ENCODE measurements at places on chromosomes 11 and 22.

GRCh38 chr22:30523646-30524489 lies 18.4 kb upstream of the SEC14L4 start:
- DNase-seq, result no peak
- H3K4me1 ChIP-seq, result no peaks in the 10 kb centered on the region
- no peak overlapping the region for H3K4me3 ChIP-seq

DNA sequence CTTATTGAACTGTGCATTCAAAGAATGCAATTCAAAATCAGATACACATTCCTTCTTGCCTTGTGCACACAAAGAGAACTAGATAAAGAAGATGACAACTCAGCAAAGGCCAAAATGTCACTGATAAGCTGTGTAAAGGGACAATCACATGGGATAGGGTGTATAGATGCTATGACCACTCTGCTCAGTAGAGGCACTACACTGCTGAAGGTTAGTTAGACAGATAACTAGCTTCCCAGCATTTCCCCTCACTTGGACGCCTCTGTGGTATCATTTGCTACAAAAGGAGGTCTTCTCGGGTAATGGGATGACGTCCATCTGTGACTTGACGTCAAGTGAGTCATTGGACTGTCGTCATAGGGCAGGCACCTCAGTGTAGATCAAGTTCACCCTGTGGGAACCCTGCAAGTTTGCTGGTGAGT lies 424.9 kb upstream of the CCDC90B start:
- peaks cover 3% of the 10 kb centered on the region for H3K27me3 ChIP-seq
- H3K36me3 ChIP-seq, result no peaks in the 10 kb centered on the region
- no peak for DNase-seq

GRCh38 chr22:44192816-44193534 lies 12.2 kb downstream of the PARVG start:
- peak overlapping the region; percentile 32 for H3K27ac ChIP-seq
- peaks cover 24% of the 10 kb centered on the region for H3K36me3 ChIP-seq
- no peaks in the 10 kb centered on the region for H3K27me3 ChIP-seq
- peak overlapping the region; percentile 30 for H3K4me3 ChIP-seq

DNA sequence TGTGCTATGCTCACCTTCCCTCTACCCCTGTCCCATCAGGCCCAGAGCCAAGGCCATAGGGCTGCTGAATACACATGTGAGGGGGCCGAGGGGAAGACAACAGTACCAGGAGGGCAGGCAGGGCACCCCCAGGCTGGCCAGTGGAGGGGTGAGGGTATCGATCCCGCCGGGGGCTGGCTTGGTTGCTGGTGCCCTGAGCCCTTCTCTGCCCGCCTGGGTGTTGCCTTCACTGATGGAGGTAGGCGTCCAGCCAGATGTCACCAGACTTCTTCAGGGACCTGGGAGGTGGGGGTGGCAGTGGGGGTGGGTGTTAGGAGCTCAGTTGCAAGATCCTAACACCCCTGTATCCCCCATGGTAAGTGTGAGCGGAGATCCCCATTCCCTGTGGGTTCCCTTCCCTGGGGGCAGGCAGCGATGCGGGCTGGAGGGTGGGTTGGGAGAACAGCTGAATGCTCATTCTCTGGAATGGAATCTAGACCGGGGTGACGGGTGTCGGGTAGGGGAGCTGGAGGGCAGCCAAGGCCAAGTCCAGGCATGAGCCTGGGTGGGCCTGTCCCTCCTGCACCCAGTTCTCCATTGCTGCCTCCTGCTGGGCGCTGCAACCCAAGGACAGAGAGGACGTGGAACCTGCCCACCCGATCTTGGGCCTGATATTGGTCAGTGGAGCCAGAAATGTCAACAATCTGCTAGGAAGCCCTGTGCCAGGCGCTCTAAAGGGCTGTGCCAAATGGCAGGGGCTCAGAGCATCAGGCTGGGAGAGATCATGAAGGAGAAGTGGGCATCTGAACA lies 17.6 kb downstream of the FADS3 start:
- DNase-seq, result no peak
- H3K4me3 ChIP-seq, result no peak overlapping the region
- H3K4me1 ChIP-seq, result peaks cover 6% of the 10 kb centered on the region
- H3K36me3 ChIP-seq, result no peaks in the 10 kb centered on the region
- no peaks in the 10 kb centered on the region for H3K27me3 ChIP-seq
- no peak overlapping the region for H3K27ac ChIP-seq

GRCh38 chr11:86132667-86133249 lies 63.9 kb upstream of the PICALM start:
- no peak overlapping the region for H3K4me3 ChIP-seq
- H3K4me1 ChIP-seq, result peaks cover 27% of the 10 kb centered on the region
- H3K36me3 ChIP-seq, result peaks cover 6% of the 10 kb centered on the region
- peaks cover 2% of the 10 kb centered on the region for H3K27me3 ChIP-seq
- H3K27ac ChIP-seq, result no peak overlapping the region

DNA sequence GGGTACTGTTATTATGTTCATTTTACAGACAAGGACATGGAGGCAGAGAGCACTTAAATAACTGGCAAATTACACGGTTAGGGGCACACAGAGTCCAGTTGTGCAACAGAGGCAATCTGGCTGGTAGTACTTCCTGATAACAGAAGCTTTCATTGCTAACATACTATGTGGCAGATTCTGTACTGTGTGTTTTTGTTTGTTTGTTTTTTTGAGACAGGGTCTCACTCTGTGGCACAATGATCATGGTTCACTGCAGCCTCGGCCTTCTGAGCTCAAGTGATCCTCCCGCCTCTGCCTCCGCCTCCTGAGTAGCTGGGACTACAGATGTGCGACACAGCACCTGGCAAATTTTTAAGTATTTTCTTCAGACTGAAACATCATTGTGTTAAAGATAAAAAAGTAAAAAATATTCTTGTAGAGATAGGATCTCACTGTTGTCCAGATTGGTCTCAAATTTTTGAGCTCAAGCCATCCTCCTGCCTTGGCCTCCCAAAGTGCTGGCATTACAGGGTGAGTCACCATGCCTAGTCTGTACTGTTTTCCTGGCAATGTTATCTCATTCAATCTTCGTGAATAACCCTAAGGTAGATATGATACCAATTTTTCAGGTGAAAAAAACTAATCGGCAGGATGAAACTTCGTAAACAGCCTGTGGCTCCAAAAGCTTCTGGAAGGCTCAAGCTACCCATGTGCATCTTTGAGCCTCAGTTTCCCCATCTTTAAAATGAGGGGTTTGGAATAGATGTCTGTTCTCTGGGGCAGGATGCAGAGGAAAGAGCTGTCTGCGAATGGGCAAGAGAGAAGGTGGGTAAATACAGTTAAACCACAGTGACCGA lies 921 bp upstream of the NUCB2 start:
- peaks cover 4% of the 10 kb centered on the region for H3K36me3 ChIP-seq
- H3K4me1 ChIP-seq, result peaks cover 43% of the 10 kb centered on the region
- DNase-seq, result no peak
- peak overlapping the region; percentile 87 for H3K4me3 ChIP-seq
- peaks cover 3% of the 10 kb centered on the region for H3K27me3 ChIP-seq

DNA sequence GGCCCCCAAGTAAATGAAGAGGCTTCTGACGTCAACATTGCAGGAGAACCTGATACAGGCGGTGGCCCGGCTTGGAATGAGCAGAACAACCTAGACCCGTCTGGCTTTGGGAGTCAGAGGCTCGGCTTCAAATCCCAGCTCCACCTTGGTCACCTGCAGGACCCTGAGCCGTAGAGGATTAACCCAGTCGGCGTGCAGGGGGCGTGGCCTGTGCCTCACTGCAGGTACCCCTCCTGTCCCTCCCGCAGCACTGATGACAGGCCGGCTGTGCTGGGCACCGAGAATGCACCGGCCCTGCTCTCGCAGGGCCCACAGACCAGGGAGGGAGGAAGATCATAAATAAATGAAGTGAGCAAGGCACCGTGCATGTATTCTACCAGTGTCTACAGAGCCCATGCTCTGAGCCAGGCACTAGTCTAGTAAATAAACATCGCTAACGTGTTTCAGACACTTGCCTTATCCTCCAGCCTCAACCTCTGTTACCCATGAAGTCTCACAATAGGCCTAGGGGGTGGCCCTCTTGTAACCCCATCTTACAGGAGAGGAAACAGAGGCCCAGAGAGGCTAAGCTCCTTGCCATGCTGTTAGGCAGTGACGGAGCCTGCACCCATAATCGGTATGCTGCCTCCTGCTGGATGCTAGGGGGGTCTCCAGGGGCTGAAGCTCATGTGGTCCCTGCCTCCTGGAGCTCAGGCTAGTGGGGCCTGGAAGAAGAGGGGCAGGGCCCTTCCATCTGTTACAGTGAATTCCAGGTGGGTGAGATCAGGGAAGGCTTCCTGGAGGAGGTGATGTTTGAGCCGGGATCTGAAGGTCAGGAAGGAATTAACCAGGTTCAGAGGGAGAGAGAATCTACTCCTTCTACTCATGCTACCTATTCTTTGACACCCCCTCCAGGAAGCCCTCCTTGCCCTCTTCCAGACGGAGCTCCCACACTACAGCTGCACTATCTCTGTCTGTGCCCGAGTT lies 53.4 kb downstream of the RTL6 start:
- no peak overlapping the region for H3K27ac ChIP-seq
- H3K4me1 ChIP-seq, result no peaks in the 10 kb centered on the region
- no peak for DNase-seq

GRCh38 chr11:96317571-96317970 lies 25.4 kb downstream of the MAML2 start:
- H3K4me1 ChIP-seq, result peaks cover 58% of the 10 kb centered on the region
- peaks cover 33% of the 10 kb centered on the region for H3K36me3 ChIP-seq
- no peak for DNase-seq
- H3K4me3 ChIP-seq, result no peak overlapping the region
- no peaks in the 10 kb centered on the region for H3K27me3 ChIP-seq

DNA sequence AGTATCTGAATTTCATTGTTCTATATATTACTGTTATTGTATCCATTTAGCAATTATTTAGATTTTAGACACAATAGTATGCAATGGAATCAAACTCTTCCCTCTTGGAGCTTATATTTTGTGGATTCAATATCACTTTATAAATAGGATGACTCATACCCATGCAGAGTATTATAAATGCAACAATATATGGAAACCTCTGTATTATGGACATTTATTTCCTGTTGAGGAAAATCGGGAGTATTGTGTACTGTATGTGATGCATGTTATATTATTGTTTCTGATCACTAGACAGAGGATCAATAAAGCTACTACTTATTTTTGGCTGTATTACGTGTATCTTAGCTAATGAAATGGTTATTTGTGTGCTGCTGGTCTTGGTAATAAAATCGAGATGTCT lies 770 bp downstream of the METTL15 start:
- H3K4me1 ChIP-seq, result peaks cover 63% of the 10 kb centered on the region
- no peaks in the 10 kb centered on the region for H3K27me3 ChIP-seq
- peaks cover 9% of the 10 kb centered on the region for H3K36me3 ChIP-seq
- DNase-seq, result no peak
- peak overlapping the region; percentile 83 for H3K27ac ChIP-seq

DNA sequence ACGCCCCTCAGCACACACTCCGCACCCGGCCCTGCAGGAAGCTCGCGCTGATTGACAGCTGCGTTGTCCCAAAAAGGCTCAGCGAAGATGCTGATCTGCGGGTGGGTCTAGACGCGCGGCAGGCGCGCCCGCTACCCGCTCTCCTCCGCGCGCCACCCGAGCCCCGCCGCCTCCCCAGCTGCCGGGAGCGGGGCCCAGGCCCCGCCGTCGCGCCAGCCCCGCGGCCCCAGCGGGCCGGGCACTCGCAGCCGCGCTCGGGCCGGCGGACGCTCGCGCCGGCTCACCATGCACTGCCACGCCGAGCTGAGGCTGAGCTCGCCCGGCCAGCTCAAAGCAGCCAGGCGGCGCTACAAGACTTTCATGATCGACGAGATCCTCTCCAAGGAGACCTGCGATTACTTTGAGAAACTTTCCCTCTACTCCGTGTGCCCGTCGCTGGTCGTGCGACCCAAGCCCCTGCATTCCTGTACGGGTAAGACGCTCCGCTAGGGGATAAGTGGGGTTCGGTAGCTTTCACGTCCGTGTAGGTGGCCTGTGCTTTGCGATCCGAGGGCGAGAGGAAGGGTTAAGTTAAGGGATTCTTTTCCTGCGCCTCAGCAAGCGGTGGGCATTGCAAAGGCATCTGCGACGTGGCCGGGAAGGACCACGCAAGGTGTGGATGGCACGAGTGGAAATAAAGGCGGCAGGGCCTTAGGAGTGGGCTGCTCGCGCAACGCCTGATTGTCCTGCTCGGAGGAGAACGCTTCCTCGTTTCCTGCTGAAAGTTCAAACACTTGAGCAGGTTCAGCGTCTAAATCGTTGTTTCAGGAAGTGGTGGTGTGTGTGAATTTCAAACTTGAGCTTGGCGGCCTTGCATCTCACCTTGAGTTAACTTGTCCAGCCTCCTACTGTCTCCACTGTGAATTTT lies at the start of gene BARX2:
BARX2 (plus strand) TSS at position 98 of the 907 bp plus-strand sequence; CDS start at position 286, 188 bp downstream.
- peaks cover 63% of the 10 kb centered on the region for H3K27me3 ChIP-seq
- H3K4me3 ChIP-seq, result peak within 1 kb of the TSS; percentile 88

All from activated T-helper 1 cell treated with anti-CD3 and anti-CD28 coated beads, Interleukin-12 subunit alpha, Interleukin-12 subunit beta, Interleukin-2, Interleukin-4 antibody, amounts not matched to agents 30 ng/mL and 10 ng/mL and 1 ng/mL, durations not matched to agents 14 hours and 24 hours and 36 hours (primary cell).